ENCODE measurements at places on chromosomes 11 and 22.

GRCh38 chr11:68215524-68216170 lies 2.6 kb upstream of the KMT5B start:
- DNase-seq = no peak

GRCh38 chr11:66752148-66752547 lies 23.1 kb upstream of the SPTBN2 start:
- DNase-seq = no peak

DNA sequence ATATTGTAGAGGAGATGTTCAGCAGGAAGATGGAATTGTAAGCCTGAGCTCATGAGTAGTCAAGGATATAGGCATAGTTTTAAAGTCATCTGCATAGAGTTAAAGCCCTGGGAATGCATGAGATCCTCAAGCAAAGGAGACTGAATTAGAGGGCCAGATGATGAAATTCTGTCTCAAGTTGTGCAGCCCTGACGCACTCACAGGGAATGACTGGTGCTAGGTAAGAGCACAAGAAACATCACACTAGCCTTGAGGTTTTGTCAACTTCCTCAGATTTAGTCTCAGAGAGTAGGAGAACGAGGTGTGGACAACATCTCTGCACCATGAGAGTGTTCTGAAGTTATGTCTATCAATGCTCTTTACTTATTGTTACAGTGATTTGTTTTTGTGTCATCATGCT lies 5.8 kb downstream of the RAB38 start:
- no peak for DNase-seq

GRCh38 chr11:88428959-88429358 lies 91.4 kb upstream of the CTSC start:
- no peak for DNase-seq

Measured in activated T-cell treated with anti-CD3 and anti-CD28 coated beads, Interleukin-2, amount 50 U/mL, for 1 hour (primary cell).